ENCODE measurements at places on chromosomes 3 and 15.

DNA sequence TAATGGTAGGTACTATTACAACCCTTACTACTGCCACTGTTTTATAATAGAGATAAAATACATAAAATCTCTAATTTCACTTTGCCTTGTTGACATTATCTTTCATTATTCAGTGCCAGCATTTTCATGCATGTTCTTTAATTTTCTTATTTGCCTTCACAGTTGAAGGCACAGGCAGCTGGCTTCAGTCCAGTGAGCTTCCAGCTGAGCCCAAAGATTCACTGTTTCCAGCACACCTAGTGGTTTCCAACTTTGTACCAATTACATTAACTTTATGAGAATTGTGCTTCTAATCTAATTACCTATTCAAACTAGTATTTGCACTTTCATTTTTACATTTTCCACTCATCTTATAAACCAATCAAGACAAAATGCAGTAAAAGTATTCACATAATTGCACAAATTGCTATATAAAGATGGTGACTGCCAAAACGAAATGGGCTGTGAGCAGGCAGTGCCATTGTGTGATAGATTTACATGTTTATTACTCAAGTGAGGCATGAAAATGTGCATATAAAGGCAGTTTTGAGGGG, 228.3 kb downstream of the MFSD1 start:
- no peak for DNase-seq

GRCh38 chr3:172698631-172699030, 12.2 kb downstream of the NCEH1 start:
- DNase-seq = no peak

DNA sequence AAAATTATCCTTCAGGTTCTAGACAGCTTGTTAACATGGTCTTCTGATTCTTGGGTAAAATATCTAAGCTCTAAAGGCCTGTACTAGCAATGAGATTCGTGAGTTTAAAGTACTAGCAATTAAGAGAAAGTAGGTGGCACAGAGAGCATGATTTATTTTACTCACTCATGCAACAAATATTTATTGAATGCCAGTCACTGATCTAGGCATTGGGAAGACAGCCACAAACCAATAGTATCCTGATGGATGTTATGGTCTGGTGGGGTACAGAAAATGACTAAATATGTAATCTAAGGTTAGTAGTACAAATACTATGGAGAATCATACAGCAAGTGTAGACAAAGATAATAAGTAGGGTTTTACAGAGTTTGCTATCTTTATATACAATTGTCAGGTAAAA, 751.3 kb downstream of the ZNF385D start:
- DNase-seq = no peak

DNA sequence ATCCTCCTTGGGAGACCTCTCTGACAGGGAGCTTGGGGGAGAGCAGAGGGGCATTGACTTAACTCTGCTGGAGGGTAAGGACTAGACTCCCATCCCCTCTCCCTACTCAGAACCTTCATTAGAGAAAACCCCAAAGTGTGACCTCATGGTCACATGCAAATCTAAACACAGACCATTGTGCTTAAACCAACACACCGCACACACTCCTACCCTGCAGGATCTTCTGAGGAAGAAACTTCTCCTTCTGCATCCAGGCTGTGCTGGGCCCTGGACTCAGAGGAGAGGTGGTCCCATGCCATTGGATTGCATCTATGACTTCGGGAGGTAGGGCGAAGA, 805 bp upstream of the PARP16 start:
- DNase-seq = no peak

- no peak for DNase-seq
Measured at GRCh38 chr3:15063656-15064286, 1.3 kb downstream of the MRPS25 start.

Measured in NCI-H187 treated with DMSO at 0.1 percent for 48 hours (cell line).